ENCODE measurements at places on chromosomes 1 and 21.

DNA sequence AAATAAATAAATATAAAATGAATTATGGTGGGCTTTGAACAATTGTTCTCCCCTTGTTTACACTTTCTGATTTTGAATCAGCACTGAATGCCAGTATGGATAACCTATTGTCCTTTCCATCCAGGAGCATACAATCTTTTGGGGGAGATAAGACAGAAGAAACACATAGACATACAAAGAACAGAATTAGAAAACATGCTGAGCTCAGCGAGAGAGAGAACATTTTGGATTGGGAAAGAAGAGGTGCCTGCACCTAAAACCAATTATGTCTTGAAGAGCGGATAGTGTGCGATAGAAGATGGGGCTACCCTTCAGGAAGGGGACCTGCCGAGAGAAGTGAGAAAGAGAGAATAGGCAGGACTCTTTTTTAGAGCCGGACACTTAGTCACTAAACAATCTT lies 6.6 kb downstream of the PGM1 start:
- no peak for DNase-seq

- DNase-seq, result no peak
Measured at GRCh38 chr1:200885623-200886402, 8.9 kb upstream of the INAVA start.

GRCh38 chr1:214567481-214567980 lies 16.1 kb upstream of the PTPN14 start:
- DNase-seq, result no peak

- DNase-seq, result no peak
Measured at GRCh38 chr1:2344121-2344681, 47.2 kb downstream of the MORN1 start.

DNA sequence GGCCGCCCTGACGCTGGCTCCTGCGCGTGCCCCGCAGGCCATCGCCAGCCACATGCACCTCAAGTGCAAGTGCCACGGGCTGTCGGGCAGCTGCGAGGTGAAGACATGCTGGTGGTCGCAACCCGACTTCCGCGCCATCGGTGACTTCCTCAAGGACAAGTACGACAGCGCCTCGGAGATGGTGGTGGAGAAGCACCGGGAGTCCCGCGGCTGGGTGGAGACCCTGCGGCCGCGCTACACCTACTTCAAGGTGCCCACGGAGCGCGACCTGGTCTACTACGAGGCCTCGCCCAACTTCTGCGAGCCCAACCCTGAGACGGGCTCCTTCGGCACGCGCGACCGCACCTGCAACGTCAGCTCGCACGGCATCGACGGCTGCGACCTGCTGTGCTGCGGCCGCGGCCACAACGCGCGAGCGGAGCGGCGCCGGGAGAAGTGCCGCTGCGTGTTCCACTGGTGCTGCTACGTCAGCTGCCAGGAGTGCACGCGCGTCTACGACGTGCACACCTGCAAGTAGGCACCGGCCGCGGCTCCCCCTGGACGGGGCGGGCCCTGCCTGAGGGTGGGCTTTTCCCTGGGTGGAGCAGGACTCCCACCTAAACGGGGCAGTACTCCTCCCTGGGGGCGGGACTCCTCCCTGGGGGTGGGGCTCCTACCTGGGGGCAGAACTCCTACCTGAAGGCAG lies 23.4 kb upstream of the ARF1 start:
- no peak for DNase-seq

- no peak for DNase-seq
Measured at GRCh38 chr1:166176416-166176815, 9.6 kb upstream of the FAM78B start.

- no peak for DNase-seq
Measured at GRCh38 chr21:35954066-35954465, 106.3 kb downstream of the SETD4 start.

GRCh38 chr1:46193984-46194570 lies 4.2 kb downstream of the POMGNT1 start:
- DNase-seq, result no peak

GRCh38 chr1:203152158-203153034 lies 23.2 kb downstream of the MYBPH start:
- DNase-seq, result peak; percentile 13

GRCh38 chr1:111747282-111747734 lies 8.1 kb upstream of the INKA2 start:
- DNase-seq, result no peak

DNA sequence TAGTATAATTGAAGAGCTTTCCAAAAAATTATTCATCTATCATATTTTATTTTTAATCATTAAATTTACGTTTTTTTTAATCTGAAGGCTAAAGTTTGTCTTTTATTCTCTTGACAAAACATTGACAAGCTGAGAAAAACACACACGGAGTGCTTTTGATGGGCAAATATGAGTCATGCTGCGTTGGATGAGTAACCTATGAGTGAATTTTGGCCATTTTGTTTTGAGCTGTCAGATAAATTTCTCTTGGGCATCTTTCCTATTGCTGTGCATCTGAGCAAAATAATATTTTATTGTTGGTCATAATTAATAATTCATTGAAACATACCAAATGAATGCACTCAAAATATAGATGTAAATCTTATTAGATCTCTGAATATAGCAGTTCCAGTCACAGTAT lies 1144.1 kb upstream of the ADGRL2 start:
- no peak for DNase-seq

DNA sequence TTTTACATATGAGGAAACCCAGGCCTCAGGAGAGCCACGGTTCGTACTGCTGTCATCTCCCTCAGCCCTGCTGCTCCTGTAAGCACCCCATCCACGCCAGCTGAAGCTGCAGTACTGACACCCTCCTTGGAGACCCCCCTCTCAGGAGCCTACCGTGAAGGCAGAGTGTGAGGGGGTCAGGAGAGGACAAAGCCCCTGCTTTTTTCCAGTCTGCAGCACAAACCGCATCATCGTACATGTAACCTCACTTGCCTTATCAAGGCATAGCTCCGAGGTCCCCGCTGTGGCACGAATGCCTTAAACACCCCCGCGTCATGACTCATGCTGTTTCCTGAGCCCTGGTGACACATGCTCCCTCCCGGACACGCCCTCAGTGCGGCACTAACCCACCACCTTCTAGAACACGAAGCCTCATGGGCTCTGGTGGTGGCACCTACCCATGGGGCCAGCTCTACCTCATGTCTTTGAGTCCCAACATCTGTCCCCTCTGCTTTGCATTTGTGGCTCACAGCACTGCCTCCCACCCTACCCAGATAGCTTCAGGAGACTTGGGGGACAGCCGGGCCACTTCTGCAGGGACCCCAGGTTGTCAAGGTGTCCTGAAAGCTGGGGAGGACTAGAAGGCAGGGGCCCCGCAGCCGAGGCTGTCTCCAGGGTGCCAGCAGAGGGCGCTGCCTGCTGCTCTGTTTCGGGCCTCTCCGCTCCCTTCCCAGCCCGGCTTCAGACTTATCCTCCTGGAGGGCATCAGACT lies 4.9 kb downstream of the SH3BGRL3 start:
- DNase-seq, result peak; percentile 44

DNA sequence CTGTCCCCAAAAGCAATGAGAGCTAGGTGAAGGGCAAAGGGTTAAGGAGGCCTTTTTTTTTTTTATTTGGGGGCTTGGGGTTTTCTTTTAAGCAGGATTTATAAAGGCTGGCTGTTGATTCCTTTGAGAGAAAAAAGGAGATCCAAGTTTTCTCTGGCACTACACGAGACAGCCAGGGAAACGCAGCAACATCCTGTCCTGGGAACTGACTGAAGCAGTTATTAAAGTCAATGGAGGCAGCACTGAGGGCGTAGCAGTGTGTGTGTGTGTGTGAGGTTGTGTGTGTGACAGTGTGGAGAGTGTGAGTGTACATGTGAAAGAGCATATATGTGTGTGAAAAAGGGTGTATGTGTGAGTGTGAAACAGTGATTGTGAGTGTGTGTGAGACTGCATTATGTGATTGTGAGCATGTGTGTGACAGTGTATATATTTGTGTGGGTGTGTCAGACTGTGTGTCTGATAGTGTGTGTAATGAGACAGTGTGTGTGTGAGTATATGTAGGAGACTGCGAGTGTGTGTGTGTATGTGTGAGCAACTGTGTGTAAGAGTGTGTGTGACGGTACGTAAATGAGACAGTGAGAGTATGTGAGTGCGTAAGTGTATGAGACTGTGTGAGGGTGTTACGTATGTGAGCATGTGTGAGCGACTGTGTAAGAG lies 65.9 kb upstream of the TIAM1 start:
- DNase-seq, result no peak

GRCh38 chr21:41622831-41623548 lies 115.0 kb upstream of the TMPRSS2 start:
- DNase-seq, result no peak

- DNase-seq, result no peak
Measured at GRCh38 chr1:180947499-180947885, 34.8 kb downstream of the KIAA1614 start.

DNA sequence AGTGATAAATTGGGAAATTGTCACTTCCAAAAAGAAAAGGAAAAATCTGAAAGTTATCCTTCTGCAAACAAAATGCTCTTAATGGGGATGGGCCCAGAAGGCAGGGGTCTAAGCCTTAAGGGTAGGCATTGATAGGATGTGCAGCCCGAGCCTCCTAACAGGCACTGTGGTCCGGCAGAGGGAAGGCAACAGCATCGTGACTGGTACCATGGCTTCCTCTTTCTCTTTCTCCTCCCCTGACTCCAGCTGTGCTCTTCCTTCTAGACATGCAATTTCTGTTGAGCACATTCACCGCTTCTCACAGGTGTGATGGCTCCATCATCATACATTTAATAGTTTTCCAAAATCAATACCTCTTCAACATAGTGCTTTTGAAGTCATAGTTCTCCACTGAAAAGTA lies 91.5 kb downstream of the SELENOF start:
- no peak for DNase-seq

- no peak for DNase-seq
Measured at GRCh38 chr1:18932387-18932786, 24.1 kb downstream of the IFFO2 start.

GRCh38 chr1:46039571-46040052 lies 92.8 kb downstream of the PIK3R3 start:
- DNase-seq, result no peak

DNA sequence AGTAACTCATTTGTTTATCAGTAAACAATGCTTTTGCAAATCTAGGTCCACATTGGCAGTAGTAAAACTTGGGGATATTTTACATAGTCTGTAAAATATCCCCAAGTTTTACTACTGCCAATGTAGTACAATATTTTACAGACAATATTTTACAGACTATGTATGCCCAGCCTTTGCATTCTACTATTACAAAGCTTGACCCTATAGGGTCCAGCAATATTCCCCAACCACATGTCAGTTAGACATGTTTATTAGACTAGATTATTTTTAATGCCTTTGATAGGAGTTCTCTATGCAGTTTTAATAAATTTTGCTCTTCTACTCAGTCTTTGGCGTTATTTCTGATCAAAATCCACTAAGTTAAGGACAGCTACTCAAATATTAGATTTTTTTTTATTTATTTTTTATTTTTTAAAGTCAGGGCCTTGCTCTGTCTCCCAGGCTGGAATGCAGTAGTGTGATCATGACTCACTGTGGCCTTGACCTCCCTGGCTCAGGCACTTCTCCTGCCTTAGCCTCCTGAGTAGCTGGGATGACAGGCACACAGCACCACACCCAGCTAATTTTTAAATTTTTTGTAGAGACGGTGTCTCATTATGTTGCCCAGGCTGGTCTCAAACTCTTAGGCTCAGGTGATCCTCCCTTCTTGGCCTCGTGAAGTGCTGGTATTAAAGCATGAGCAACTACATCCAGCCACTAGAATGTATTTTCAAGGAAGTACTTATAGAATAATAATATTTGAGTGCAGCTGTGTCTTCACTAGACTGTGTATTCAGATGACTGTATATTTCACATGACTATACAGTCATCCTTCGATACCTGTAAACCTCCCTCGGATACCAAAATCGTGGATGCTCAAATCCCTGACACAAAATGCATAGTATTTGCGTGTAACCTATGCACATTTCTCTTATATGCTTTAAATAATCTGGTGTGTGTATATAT lies 19.8 kb downstream of the MIER1 start:
- DNase-seq, result no peak

- no peak for DNase-seq
Measured at GRCh38 chr1:9892563-9893528, 17.2 kb downstream of the CTNNBIP1 start.

DNA sequence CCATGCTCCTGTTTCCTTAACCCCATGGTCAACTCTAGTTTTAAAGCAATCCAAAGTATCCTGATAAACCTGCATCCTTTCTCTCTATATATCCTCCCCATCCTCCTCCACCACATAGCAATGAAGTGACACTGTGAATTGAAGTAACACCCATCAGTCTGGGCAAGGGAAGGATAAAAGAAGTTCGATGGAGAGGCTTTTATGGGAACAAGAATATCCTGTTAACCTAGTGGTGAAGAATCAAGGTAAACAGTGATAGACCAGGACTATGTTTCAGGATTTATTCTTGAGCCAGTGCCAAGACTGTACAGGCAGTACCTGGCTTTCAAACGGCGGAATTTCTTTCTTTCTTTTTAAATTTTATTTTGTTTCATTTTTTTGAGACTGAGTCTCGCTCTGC lies 17.6 kb downstream of the RABIF start:
- no peak for DNase-seq

- DNase-seq, result no peak
Measured at GRCh38 chr1:234709473-234710228, 99.7 kb upstream of the IRF2BP2 start.

- DNase-seq, result no peak
Measured at GRCh38 chr1:203252678-203253077, 23.2 kb upstream of the CHIT1 start.

DNA sequence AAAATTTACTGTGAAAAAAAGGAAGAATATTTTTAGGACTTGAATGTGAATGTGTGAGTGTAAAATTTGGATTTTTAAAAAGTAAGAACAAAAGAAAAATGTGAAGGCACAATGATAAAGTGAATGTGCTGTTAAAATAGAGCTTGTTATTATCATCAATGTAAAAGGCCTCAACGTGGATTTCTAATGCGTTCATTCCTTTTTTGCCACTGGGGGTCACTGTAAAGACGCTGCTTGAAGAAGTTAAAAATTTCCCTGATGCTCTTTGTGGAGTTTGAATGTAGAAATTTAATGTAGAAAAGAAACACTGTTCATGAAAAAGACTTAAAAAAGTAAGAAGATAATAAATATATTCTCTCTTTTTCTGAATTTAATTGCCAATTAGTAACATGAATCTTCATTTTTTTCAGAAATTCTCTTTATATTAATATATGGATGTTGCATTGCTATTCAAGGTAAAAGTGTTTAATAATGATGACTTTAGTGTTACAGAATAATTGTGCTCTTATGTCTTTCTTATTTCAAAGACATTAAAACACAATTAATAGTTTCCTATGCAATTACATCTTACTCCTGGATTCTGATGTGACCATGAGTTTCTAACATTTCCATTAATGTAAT lies 161.5 kb downstream of the DNM3 start:
- no peak for DNase-seq

GRCh38 chr1:6774381-6774780 lies 10.9 kb upstream of the CAMTA1 start:
- DNase-seq, result no peak

Measured in fibroblast of skin of left biceps (primary cell).